SK-N-DZ (cell line): ENCODE measurements at places on chromosomes 13 and 19.

GRCh38 chr13:100767192-100767591 lies 92.6 kb upstream of the TMTC4 start:
- no peak for DNase-seq

DNA sequence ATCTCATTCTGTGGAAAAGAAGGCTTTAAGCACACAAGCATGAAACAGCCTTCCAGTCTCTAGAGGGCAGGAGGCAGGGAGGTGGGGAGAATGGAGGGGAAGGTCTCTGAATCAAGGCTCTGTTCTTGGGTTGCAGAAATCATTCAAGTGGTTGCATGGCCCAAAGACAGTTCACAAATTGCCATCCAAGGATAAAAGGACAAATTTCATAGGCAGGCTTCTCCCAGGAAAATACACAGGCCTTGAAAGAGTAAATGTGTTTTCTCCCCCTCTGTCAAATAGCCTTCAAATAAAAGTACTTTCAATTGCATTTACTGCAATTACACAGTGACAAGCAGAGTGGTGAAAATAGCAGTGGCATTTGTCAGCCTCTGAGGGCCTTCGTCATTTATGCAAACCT lies 450.8 kb downstream of the DCT start:
- no peak for DNase-seq

DNA sequence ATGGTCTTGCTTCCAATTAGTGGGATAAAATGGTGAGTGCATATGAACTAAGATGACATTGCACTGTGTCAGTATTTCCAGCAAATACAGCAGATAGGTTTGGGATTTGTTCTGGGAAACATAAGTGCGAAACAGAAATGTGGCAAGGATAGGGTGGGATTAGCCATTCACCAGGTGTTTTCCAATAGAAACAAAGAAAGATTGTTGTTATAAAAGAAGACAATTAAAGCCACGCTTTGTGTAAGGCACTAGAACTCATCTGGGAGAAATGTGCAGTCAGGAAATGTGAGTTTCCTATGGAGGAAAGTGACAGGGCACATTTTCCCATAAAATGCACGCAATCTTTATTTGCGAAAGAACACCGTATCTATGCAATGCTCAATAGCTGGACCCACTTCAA lies 1547.8 kb downstream of the EFNB2 start:
- no peak for DNase-seq

DNA sequence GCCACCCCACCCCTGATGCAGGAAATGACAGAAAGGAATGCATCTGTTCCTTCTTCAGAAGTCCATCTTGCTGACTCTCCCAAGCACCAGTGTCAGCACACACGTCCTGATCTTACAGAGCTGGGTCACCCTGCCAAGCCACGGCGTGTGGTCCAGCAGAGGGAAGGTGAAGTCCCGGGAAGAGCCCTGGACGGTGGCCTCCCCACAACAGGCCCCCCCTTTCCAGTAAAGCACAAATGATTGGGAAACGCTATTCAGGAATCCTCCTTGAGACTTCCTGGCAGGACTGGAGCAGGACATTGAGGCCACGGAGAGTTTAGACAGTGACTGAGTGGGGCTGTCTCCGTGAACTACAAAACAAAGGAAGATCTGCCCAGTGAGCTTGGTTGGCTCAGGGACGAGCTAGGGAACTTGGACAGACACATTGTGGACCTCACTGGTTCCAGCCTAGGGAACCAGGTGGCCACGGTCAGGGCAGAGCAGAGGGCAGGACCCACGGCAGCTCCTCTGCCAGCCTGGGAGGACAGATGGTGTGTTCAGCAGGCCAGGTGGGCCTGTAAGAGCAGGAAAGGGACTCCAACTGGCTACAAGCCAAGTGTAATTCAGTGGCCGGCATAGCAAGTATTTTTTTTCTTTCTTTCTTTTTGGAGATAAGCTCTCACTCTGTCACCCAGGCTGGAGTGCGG lies 41.7 kb downstream of the ELL start:
- no peak for DNase-seq

DNA sequence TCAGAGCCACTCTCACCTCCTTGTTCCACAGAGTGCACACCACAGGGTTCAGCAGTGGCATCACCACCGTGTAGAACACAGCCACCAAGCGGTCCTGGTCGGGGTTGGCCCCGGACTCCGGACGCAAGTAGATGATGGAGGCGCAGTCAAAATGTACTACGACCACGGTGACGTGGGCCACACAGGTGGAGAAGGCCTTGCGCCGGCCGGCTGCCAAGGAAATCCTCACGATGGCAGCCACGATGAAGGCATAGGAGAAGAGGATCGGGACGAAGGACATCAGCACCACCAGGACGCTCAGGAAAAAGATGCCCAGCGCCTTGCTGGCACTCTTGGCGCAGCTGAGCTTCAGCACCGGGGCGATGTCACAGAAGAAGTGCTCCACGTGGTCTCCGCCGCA lies 33.9 kb downstream of the SYDE1 start:
- DNase-seq = no peak

DNA sequence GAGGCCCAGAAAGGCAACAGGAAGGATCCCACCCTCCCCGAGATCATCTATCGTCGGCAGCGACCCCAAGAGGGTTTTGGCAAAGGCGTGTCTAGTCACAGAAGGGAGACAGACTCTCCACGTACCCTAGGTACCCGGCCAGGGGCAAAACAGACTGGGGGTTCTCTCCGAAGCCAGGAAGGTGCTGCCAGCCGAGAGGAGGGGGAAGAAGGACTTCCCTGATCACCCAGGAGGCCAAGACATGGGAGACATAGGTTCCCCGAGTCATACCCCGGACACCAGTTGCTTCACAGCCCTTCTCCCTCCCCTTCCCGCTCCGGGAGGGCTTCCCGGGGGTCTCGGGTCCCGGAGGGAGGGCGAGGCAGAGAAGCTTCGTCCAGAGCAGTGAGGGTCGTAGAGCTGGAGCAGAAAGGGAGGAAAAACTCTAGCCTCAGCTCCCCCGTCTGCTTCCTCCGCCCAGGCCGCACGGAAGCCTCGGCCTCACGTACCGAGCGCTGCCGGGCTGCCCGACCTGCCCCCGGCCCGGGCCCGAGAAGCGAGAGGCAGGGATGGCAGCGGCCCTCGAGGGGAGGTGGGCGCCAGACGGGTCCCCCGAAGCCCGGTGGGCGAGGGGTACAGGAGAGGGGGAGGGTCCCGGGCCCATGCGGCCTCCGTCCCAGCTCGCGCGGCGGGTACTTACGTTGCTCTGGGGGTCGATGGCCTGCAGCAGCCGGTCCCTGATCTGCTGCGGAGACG lies 644 bp downstream of the MED26 start:
- DNase-seq = no peak

- DNase-seq = peak; percentile 99
Measured at GRCh38 chr19:45584332-45585157, at the start of gene OPA3. Gene OPA3 (minus strand): TSS chr19:45584802. CDS start chr19:45584764, 38 bp downstream.

- no peak for DNase-seq
Measured at GRCh38 chr13:46637213-46637612, 84.2 kb downstream of the LRCH1 start.

DNA sequence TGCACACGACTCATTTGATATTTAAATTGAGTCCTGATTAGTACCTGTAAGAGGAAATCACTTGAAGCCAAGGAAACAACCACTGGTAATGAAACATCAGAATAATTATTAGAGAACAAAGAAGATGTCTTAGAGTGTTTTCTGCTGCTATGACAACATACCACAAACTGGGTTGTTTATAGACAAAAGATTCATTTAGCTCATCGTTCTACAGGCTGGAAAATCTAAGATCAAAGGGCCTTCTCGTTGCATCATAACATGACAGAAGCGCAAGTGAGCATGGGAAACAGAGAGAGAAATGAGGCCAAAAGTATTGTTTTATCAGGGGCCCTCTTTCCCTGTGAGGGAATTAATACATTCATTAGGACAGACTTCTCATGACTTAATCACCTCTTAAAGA lies 1024.0 kb upstream of the PCDH9 start:
- DNase-seq = no peak

DNA sequence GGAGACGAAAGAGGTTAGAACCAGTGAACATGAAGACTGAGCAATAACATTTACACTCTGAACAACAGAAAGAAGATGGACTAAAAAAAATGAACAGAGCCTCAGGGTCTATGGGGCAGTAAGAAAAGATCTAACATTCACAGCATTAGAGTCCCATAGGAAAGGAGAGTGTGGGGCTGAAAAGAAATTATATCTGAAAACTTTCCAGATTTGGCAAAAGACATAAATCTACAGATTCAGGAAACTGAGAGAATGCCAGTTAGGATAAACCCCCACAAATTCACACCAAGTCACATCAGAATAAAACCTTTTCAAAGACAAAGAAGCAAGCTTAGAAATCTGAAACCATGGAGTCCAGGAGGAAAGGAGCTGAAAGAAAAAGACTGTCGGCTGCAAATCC lies 20.3 kb upstream of the TUBGCP3 start:
- DNase-seq = no peak

GRCh38 chr19:37572203-37572602 lies 22.4 kb downstream of the ZNF571 start:
- DNase-seq = no peak

- DNase-seq = no peak
Measured at GRCh38 chr13:109213714-109214113, 572.7 kb downstream of the IRS2 start.

DNA sequence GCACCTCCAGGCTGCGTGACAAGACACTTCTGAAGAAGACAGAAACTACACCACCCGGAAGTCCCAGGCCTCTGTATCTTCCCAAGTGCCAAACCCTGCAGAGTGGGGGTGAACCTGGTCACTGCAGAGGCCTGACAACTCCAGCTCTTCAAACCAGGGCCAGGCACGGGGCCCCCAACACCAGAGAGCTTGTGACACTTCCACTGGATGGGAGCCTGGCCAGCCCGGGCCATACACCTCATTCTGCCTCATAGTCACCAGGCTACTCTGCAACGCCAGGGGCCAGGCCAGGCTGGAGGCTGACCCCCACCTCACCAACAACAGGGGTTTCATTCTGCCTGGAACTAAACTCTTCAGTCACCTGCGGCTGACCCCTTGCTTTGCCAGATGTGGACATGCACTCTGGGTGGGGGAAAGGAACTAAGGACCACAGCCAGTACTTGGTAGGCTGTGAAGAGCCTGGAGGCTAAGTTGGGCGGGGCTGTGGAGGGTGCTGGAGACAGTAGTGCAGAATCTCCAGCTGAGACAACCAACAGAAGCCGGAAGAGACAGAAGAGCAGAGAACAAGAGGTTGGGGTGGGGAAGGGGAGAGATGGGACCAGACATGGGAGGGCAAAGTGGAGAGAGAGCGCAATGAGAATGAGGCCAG lies 23.0 kb downstream of the TUBA3C start:
- no peak for DNase-seq

GRCh38 chr13:35648201-35648600 lies 171.7 kb upstream of the MAB21L1 start:
- DNase-seq = no peak

- DNase-seq = peak; percentile 41
Measured at GRCh38 chr13:85864963-85865530, 65.8 kb upstream of the SLITRK6 start.

DNA sequence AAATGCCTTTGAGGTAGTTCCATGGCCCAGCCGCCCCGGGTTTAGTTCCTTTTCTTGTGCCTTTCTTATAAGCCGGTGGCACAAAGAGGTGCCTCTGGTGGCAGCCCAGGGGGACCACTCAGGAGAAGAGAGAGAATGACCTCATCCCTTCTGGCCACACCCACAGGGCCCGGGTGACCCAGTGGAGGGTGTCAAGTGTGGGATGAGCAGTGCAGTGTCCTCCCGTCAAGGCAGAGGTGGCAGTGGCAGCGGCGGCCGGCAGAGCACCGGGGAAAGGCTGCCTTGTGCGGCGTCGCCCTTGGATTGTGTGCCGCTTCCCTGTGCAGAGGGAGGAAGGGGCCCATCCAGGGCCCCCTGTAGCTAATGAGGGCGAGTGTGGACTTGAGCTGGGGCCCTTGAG lies 47.9 kb downstream of the KDM4B start:
- DNase-seq = no peak

DNA sequence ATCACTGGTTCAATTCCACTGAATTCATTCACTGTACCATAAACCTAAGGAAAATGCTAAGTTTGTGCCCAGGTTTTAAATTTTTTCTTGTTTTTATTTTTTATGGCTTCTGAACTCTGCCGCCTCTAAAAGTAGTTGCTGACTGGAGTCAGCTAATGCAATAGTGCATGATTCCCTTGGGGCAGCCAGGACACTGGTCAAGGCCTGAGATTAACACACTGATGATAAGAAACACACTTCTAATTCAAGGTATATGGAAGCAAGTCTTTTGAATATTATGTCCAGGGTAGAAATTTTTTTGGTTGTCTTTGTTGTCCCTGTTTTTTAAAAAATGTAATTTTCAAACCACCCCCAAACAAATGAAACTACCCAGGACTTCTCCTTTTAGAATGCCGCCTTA lies 72.2 kb downstream of the CDADC1 start:
- no peak for DNase-seq

- no peak for DNase-seq
Measured at GRCh38 chr13:68727165-68727564, 1380.5 kb upstream of the ATXN8OS start.

- DNase-seq = no peak
Measured at GRCh38 chr19:39126312-39127187, 964 bp downstream of the PAK4 start.

DNA sequence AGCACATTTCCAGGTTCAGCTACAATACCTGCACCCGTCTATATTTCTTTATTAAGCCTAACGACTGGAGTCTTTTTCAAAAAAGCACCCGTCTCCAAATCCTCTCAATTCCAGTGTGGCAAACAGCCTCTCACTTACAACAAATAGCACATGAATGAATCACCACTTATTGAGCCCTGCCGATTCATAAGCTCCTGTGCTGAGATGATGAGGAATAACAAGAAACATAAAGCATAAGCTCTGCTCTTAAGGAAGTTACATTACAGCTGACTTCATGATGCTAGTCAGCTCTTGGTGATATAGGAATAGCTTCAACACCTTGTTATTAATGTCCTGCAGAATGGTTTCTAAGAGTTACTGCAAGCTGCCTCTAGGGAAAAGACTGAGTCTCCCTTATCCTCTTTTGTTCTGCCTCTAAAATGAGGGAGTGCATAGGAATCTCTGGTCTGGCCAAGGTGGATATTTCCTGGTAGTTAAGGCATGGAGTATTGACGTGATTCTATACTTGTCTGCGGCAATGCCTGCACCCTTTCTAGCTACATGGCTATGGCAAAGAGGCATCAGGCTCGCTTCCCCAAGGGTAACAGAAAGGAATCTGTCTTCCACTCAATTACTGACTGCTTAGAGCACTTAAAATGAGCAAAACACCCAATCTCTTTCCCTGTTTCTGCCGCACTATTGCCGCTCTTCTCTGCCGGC lies 195.7 kb downstream of the KLF12 start:
- DNase-seq = no peak
